ENCODE measurements at places on chromosomes 2 and 18.

DNA sequence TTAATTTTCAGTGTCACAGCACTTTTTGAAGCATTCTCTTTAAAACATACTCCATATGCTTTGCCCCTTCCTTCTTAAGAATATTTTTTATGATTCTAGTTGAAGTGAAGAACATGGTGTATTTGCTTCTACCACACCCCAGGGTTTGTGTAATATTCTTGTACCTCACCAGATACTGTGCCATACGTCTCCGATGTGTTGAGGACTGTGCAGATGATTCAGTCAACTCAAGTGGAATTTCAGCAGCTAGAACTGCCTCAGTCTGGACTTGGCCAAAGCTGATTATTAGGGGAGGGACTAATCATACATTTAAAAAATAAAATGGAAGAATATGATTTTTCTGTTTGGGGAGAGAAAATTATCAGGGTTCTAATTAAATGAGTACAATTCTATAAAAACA, 115.7 kb downstream of the MYO1B start:
- no peak for DNase-seq

DNA sequence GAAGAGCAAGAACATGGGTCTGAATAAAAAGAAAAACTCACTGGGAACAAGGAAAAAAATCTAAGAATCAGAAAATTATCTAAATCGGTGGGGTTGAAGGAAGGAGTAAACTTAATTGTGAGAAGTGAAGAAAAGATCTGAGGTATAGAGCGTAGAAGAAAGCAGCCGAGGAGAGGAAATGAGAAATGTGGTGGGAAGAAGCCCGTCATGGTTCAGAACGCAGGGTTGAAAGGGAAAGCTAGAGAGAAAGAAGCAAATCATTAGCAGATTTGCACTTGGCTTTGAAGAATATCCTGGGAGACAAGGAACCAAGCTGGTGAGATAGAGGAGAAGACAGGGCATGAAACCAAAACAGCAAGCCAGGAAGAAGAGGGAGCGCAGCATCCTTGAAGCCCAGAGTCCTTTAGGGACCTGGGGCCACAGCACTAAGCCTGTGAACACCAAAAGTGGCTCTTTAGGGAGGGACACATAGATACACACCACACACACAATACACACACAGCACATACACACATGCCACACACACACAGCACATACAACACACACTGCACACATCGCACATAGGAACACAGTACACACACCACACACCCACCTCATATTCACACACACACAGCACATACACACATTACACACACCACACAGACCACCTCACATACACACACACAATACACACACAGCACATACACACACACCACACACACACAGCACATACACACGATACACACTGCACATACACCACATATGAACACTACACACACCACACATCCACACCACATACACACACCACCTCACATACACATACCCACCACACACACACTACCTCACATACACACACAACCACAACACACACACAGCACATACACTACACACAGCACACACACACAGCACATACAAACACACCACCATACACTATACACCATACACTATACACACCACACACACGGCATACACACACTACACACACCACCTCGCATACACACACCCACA, 274.6 kb downstream of the ETAA1 start:
- no peak for DNase-seq

- peak; percentile 62 for DNase-seq
Measured at GRCh38 chr2:233059797-233060500, at the start of gene INPP5D. Gene INPP5D, plus strand, starts transcription at chr2:233060342. Its CDS starts 137 bp downstream, at chr2:233060479.

DNA sequence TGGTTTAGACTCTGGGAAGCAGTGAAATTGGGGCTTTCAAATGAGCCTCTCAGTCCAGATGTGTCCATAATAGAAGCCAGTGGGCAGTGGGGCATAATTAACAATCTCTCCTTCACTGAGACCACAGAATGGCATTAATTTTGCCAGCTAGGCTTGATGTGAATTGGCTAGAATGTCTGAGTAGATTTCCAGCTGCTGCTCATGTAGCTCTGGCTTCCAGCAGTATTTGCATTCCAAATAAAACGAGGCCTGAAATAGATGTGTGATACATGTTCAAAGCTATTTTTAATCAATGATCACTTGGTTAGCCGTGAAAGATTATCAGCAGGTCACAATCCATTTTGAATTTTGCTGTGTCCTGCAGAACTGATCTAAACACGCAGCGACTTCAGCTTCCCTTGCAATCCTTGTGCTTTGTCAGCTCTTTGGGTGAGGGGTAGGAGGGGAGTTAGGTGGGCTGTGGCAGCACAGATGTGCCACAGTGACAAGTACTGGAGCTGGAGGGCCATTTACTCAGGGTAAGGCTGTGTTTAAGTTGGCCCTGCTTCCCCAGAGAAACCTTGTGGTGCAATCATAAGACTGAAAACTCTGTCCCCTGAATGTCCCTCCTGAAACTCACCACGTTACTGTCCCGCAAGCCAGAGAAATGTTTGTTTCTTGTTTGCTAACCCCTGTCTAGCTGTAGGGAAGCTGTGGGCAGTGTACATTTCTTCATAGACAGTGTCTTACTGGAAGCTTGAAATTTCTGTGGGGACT, 56.9 kb upstream of the TMEM178A start:
- peak; percentile 43 for DNase-seq

GRCh38 chr2:67845621-67846369, 217.0 kb downstream of the C1D start:
- DNase-seq, result no peak

DNA sequence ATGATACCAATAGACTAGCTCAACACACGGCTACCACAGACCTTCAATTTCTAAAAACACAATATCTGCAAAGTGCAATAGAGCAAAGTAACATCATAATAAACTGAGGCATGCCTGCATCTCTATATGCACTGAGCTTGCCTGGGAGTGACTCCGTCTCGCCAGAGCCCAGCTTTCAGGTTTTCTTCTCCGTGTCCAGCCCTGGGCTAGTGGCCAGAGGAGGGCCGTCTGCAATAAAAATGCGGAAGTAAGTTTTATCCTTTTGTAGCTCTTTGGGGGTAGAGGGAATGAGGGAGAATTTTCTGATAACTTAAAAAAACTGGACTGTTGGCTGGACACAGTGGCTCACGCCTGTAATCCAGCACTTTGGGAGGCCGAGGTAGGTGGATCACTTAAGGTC, 41.0 kb upstream of the GPR17 start:
- DNase-seq, result peak; percentile 13

GRCh38 chr2:128642821-128643220, 324.2 kb upstream of the HS6ST1 start:
- no peak for DNase-seq

DNA sequence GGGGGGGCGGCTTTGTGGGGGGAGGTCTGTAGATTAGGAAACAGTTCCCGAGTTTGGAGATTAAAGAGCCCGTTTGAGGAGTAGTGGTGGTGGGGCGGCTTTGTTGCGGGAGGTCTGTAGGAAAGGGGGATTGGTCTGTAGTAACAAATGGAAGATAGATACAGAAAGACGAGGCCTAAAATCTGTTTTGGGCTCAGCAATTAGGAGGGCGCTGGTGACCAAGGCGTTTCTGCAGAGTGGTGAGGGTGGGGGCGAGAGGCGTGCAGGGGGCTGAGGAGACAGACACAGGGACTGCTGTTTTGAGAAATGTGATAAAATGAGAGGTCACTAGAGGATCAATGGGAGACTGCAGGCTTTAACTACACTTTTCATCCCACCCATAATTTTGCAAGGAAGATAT, 1.6 kb upstream of the ADNP2 start:
- DNase-seq, result no peak

GRCh38 chr2:197263077-197263476, 47.5 kb downstream of the ANKRD44 start:
- DNase-seq, result no peak

GRCh38 chr2:83967854-83968253, 491.2 kb downstream of the SUCLG1 start:
- no peak for DNase-seq

DNA sequence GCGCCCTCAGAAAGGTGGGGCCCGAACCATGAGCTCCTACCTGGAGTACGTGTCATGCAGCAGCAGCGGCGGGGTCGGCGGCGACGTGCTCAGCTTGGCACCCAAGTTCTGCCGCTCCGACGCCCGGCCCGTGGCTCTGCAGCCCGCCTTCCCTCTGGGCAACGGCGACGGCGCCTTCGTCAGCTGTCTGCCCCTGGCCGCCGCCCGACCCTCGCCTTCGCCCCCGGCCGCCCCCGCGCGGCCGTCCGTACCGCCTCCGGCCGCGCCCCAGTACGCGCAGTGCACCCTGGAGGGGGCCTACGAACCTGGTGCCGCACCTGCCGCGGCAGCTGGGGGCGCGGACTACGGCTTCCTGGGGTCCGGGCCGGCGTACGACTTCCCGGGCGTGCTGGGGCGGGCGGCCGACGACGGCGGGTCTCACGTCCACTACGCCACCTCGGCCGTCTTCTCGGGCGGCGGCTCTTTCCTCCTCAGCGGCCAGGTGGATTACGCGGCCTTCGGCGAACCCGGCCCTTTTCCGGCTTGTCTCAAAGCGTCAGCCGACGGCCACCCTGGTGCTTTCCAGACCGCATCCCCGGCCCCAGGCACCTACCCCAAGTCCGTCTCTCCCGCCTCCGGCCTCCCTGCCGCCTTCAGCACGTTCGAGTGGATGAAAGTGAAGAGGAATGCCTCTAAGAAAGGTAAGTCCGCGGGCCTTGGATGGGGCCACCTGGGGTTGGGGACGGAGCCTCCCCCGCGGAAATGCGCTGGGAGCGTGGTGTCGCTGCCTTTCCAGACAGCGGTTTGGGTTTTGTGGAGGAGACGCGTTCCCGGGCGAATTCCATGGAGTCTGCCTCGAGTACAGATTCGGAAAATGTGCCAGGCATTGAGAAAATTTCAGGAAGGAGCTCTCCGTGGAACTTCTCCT, 559 bp downstream of the HOXD1 start:
- DNase-seq, result no peak

DNA sequence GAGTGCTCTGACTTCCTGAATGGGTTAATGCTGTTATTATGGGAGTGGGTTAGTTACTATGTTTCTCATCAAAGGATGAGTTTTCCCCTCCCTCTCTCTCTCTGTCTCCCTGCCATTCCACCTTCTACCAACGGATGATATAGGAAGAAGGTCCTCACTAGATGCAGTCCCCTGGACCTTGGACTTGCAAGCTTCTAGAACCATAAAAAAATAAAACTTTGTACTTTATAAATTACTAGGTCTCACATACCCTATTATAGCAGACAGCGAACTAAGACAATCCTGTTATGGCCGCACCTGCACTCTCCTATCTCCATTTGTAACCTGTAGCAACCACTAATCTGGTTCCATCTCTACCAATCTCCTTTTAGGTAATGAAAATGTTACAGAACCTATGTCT, 564.9 kb downstream of the CNTNAP5 start:
- DNase-seq, result no peak

- no peak for DNase-seq
Measured at GRCh38 chr2:238682536-238682935, 165.3 kb upstream of the TWIST2 start.

DNA sequence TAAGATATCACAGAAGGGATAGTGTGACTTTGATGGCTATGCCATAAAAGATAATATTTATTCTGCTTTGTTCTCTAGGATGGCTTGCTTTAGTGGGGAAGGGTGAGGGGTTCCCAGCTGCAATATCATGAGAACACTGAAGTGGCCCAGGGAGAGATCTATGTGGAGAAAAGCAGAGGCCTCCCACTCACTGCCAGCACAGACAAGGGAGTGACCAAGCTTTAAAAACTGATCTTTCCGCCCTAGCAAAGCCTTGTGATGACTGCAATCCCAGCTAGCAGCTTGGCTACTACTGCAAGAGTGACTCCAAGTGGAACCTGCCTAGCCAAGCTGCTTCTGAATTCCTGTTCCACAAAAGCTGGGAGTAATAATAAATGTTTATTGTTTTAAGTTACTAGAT, 7.8 kb upstream of the DDX1 start:
- no peak for DNase-seq

DNA sequence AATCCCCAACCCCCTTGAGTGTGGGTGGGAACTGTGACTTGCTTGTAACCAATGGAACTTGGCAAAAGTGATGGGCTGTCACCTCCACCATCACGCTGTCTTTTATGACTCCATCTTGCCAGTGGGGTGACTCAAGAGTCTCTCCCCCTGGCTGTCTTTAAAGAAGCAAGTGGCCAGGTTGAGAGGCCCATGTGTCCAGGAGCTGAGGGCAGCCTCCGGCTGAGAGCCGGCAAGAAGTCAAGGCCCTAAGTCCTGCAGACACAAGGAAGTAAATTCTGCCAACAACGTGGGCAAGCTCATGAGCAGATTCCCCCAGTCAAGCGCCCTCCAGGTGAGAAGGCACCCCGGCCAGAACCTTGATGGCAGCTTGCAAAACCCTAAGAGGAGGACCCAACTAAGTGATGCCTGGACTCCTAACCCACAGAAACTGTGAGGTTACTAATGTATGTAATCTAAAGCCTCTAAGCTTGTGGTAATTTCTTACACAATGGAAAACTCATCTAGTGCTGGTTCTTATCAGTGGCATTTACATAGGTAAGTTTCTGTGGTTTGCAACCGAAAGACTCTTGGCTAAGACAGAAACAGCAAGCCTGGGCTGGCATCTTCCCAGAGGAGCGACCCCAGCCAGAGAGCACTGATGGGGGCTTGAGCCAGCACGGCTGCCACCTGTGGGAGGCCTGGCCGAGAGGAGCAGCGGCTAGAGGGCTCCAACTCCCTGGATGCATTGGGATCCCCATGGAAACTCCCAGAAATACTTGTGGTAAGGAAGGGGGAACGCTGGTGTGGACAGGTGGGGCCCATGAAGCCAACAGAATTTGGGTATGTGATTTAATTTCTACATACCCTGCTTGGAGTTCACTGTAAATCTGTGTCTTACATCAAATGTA, 49.3 kb downstream of the CIB4 start:
- peak; percentile 8 for DNase-seq

DNA sequence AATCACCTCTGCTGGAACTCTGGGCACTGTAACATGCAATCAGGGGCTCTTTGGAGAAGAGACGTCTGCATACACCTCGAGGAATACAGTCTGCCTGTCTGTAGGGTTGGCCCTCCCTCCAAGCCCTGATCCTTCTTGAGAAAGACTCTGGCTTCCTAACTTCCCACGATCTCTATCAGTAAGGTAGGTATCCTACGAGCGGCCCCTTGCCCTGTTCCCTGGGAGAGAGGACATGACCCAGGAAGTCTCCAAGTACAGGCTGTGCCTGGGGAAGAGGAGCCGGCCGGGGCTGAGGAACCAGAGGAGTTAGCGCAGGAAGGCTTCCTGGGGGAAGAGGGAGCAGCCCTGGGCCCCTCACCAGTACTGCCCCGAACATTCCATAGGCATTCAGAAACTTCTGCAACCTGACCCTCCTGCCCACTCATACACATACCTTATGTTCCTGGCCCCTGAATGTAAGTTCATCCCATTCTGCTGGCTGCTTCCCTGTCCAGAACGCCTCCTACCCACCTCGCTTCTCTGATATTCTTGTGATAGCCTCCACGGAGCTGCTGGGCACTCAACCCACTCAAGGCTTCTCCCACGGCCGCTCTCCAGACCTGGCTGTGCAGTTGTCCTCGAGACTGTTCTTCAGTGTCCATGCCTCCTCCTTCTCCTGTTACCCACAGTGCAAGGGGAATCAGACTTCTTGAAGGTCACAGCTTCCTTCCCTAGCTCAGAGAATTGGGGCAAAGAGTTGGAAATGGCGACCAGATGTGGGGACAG, 116.1 kb downstream of the CYP26B1 start:
- peak; percentile 8 for DNase-seq
